Activated CD4-positive, alpha-beta T cell treated with anti-CD3 and anti-CD28 coated beads for 1 hour (primary cell): ENCODE measurements at places on chromosomes 12 and 14.

DNA sequence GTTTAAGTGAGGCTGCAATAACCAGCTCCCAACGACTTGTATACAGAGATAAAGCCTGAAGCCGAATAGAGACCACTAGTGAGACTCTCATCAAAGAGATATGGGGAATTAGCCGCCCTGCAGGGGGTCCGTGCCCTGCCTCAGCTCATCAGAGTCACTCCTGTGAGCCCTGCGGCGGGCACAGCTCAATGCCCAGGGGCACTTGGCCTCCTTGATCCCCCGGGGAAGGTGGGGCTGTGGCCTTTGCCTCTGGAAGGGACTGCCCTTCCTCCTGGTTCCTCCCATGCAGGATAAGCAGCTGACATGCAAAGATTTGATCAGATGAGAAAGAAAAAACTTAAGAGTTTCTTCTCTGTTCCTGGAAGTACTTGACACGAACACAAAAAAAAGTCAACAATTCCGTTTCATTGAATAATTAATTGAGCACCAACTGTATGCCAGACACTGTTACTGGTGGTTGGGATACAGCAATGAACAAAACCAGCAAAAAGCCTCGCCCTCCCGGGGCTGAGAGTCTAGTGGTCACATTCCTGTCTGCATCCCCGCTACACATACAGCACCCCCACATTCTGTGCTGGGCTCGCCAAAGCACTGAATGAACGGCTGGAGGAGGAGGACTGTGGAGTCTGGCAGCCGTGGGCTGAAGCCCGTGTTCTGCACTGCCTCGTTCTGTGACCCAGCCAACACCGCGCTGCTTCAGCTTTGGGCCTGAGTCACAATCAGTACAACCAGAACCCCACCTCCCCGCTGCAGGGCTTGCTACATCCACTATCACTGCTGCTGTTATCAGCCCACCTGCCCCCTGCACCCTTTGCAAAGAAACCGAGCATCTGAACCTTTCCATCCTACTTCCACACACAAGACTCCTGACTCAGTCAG lies 10.3 kb downstream of the TTC7B start:
- no peak for DNase-seq

DNA sequence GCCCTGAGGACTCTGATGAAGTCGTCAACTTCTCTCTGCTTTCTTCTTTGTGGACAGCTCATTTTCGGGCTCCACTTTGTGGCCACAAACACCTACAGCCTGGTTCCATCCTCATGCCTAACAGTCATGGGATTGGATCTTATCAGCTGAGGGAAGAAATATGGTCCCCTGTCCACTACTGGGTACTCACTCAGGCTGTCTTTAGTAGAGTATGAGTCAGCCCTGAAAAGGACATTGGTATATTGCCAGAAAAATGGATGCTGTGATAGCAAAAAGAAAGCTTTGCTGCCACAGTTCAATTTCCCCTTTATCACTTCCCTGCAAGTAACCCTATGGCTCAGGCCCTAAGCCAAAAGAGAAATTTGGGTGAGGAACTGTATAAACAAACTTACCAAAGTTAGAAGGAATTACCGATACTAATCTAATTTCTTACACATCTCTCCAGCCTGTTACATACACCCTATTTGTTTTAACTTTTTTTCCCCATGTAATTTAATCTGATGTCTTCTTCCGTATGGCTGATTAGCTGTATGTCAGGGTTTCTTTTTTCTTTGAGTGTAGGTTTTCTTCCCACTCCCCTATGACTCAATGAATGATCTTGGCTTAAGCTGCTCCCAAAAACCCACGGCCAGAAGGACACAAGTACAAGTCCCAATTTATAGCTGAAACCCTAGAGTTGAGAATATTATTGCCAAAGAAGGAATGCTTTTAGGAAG lies 29.1 kb downstream of the MTHFD1 start:
- no peak for DNase-seq

DNA sequence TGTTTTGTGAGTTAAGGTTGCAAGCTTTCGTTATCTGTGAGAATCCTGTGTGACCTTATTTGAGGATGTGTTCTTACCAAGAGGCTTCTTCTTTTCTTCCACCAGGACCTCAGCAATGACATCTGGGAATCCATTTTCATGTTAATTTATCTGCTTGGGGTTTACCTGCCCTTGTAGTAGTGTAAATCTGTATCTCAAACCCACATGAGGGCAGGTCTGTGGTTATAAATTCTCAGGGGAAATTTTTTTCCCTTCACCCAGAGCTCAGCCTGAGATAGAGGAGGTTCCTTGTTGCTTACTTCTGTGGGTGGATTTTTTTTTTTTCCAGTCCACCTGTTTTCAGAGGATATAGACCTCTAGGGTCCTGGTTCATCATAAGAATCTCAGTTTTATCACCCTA lies 70.8 kb downstream of the AKAP6 start:
- DNase-seq: no peak

DNA sequence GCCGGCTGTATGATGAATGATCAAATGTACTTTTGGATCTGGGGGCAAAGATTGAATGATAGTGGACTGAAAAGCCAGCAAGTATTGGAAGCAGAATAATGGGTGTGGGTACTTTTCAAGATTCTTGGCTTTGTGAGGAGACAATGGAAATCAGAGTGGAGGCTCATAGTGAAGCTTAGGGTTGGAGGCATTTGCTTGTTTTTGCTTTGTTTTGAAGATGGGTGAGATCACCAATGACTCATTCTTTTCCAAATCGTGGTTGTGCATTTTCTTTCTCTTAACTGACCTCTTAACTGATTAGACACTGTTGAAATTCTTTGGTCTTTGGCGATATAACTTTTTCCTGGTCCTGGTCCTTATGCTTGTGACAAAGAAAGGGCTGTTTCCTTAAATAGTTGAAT lies 54.4 kb downstream of the PELI2 start:
- DNase-seq: no peak

GRCh38 chr12:58548801-58549200 lies 371.5 kb downstream of the LRIG3 start:
- no peak for DNase-seq

- DNase-seq: no peak
Measured at GRCh38 chr14:105465209-105466031, 9.2 kb upstream of the CRIP2 start.

DNA sequence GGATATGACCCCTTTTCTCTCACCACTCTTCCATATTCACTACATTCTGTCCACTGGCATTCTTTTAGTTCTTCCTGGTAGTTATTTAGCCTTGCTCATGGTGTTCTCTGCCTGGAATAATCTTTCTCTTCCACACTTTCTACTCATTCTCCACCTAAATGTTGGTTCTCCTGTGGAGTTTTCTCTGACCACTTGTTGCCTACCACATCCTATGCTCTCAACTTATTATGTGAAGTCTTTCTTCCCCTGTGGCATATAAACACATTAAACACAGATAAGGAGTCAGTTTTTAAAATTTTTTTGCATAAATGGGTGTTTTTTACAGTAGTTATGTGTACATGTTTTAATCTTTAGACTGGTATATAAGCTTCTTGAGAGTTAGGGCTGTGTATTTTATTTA lies 3.3 kb upstream of the SMARCC2 start:
- no peak for DNase-seq

- DNase-seq: no peak
Measured at GRCh38 chr14:43792980-43793379, 714.1 kb downstream of the FSCB start.

DNA sequence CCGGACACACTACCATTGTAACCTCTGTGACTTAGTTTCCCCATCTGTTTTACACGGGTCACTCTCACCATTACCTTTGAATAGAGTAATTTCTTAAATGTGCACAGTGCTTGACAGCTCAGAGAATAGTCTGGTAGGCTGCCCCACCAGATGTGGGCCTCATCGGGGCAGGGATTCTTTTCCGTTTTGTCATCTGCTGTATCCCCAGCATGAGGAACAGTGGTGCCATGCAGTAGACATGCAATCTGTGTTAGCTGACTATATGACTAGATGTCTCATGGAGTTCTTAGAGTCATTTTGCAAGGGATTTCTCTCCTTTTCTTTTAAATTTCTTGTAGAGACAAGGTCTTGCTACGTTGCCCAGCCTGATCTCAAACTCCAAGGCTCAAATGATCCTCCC lies 44.9 kb upstream of the PLEKHG3 start:
- DNase-seq: no peak

DNA sequence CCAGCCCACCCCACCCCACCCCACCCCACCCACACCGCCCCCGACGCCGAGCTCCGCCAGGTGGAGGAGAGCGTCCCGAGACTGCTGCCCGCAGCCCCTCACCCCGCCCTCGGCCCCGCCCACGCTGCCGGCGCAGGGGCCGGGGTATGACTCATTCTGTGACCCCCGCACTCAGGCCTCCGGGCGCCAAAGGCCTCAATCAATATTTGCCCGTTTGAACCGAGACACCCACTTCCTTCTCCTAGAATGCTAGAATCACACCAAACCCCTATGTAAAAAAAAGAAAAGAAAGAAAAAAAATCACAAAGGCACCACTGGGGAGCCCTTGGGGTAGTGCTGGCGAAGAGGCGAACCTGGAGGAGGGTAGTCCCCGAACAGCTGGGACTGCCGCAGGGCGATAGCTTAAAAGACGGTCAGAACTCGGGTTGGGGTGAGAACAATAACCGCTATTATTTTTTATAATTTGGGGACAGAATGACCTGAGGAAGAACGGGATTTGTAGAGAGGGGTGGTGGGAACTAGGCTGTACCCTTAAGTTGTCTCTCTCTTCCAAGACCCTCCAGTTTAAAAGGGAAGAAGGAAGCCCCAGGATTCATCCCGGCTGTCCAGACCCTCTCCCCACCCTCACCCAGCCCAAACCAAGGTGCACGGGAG lies 894 bp downstream of the KRT8 start:
- DNase-seq: no peak

- no peak for DNase-seq
Measured at GRCh38 chr14:55450987-55451386, 10.6 kb upstream of the TBPL2 start.

- no peak for DNase-seq
Measured at GRCh38 chr12:18275981-18276380, 14.7 kb downstream of the PIK3C2G start.

DNA sequence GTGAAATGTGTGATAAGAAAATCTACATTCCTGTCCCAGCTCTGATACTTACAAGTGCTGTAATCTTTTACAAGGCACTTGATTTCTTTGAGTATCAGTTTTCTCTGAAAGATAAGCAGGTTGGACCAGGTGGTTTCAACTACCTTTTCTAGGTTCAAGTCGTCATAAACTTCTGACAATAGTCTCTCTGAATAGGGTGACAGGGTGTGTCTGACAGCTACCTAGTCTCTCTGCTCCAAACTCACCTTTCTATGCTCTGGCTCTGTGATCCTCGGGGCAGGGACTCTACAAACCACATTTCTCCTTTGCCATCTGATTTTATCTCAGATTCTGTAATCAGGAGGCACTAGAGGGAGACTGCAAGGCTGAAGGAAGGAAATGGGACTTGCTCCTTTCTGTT lies 137.7 kb upstream of the SYT1 start:
- DNase-seq: no peak

GRCh38 chr12:12229556-12230092 lies 37.2 kb downstream of the LRP6 start:
- no peak for DNase-seq

GRCh38 chr14:93989939-93990338 lies 7.2 kb upstream of the CCDC197 start:
- DNase-seq: no peak

DNA sequence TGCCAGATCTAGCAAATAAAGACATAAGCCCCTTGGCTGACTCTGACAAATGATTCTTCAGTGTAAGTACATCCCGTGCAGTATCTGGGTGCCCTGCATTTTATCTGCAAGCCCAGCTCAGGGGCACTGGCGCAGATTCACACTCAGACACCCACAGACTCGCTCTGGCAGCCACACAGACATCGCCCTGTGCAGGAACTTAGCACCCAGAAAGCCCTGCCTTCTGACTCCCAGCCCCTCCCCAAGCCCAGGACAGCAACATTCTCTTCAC lies 44.9 kb upstream of the NCOR2 start:
- DNase-seq: no peak

- DNase-seq: peak; percentile 5
Measured at GRCh38 chr14:104264495-104265265, 126.3 kb downstream of the KIF26A start.

DNA sequence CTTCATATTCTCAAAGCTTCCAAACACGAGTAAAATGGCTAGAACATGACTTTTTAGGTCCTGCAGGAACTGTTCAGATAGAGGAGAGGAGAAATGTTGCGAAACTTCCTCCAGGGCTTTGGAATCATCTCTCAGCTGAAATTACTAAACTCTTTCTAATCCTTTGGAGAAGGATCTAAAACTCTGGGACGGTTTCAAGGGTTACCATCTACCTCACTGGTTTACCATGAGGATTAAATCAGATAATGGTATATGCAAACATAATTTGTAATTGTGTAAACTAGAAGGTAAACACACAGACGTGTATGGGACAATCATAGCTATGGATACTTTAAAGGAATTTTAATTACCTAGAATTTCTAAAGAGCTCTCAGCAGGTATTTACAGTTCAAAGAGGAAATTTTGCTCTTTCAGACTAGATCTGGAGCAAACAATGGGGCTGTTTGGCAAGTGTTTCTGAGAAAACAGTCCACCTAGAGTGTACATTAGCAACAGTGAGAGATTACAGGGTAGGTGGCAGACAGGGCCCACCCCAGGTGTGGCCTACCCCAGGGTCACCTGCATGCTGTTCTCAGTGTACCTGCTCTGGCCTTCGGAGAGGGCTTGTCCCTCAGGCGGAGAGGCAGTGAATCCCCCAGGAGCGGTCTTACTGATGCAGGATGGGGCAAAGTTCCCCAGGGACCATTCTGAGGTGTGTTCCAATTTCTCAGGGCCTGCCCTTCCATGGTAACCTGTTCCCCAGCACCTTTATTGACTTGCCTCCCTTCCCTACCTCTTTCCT lies 124.7 kb upstream of the MAX start:
- no peak for DNase-seq

DNA sequence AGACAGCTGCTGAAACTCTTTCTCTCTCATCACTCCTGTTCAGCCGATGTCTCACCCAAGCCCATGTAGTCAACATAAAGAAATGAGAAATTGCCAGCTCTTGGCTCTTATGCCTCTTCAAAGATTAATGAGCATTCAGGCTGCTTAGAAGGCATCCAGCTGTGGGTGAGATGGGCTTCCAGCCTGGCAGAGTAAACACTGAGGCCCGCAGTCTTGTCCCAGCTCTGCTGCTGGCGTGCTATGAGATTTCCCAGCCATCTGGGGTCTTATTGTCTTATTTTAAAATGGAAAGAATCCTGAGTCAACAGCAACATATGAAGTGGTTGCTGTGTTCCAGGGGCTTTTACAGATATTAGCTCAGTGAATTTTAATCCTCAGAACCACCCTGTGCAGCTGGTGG lies 12.6 kb downstream of the RXYLT1 start:
- no peak for DNase-seq

- no peak for DNase-seq
Measured at GRCh38 chr14:50381823-50382287, 14.8 kb downstream of the CDKL1 start.

DNA sequence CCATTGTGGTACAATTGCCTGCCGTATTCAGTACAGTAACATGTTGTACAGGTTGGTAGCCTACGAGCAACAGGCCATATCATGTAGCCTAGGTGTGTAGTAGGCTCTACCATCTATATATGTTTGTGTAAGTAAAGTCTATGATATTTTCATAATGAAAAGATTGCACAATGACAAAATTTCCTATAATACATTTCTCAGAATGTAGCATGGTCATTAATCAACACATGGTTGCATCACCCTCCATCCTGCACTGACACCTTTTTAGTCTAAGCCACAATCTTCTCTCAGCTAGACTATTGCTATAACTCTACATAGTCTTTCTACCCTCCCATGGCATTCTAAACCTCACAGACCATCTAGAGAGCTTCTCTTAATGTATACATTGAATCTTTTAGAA lies 158.5 kb upstream of the HMGA2 start:
- no peak for DNase-seq

GRCh38 chr14:55514819-55515490 lies 65.1 kb upstream of the KTN1 start:
- no peak for DNase-seq
